ENCODE measurements at places on chromosomes 6 and 20.
A peak's percentile ranks its signal among the peaks of the same experiment; 100 is the strongest.

DNA sequence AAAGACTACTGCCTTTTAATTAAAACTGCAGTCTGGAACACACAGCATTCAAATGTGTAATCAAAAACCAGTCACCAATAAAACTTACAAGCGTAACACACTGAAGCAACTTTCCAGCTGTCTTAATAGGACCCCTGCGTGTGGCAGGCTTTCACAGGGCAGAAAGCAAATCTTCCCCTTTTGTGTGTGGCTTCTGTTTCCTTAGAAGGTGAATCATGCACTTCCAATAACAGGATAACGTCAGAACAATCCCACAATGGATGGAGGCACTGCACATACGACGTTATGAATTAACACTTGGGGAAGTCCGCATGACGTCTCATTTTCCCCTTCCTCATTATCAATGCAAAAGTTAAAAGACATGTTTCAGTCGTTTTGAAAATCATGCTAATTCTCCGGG lies 44.8 kb downstream of the INSM1 start:
- DNase-seq, result no peak

DNA sequence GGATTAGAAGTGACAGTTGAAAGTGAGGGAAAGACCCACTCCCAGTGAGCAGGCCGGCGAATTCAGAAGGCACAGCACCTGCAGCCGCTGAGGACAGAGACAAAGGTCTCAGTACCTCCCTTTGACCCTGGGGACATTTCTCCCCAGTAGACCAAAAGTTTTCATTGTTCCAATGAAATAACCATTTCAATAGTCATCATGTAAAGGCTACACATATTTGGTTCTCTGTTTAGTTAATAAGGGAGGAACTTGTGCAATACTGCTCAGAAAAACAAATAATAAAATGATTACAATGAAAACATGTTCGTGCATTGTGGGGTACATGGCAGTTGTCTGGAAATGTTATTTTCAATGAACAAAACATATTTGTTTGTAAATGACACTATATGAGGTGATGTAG lies 52.5 kb downstream of the EDN1 start:
- no peak for DNase-seq

- DNase-seq, result peak; percentile 91
These were observed 118.7 kb downstream of the HFE start for GRCh38 chr6:26205625-26206574.

DNA sequence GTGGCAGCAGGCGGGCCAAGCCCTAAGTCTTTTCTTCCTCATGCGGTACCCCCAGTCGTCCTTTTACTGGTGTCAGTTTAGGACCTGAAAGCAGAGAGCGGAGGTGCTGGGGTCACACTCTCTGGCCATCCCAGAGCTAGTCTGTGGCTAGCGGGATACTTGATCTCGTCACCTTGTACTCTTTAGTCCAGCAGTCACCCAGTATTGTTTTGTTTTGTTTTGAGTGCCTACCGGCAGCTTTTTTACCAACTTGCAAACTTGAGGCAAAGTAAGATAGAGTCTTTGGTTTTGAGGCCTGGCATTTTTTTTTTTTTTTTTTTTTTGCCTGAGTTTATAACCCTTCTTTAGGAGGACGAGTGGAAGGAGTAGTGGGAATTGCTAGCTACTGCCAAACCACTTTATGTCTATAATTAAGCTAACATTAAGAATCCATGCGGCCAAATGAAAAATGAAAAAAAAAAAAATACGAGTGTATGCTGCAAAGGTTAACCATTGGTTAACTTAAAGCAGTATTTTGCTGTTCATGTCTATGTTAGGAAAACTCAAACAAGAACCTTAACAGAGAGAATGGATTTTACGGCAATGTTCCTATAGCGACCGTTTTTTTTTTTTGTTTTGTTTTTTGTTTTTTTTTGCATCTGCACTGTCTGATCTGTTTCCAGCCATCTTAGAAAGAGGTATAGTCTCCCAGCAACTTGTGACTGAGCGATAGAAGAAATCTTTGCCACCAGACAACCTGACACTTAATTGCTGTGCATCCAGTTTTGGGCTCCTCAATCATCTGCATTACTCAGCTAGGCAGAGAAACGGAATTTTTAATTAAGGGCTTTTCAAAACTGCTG lies 56.9 kb downstream of the FAM217A start:
- no peak for DNase-seq

Data from IMR-90 (cell line).